Bone marrow (tissue), 2 donors: ENCODE measurements at places on chromosomes 1 and 21.
A peak's percentile ranks its signal among the peaks of the same experiment; 100 is the strongest.

DNA sequence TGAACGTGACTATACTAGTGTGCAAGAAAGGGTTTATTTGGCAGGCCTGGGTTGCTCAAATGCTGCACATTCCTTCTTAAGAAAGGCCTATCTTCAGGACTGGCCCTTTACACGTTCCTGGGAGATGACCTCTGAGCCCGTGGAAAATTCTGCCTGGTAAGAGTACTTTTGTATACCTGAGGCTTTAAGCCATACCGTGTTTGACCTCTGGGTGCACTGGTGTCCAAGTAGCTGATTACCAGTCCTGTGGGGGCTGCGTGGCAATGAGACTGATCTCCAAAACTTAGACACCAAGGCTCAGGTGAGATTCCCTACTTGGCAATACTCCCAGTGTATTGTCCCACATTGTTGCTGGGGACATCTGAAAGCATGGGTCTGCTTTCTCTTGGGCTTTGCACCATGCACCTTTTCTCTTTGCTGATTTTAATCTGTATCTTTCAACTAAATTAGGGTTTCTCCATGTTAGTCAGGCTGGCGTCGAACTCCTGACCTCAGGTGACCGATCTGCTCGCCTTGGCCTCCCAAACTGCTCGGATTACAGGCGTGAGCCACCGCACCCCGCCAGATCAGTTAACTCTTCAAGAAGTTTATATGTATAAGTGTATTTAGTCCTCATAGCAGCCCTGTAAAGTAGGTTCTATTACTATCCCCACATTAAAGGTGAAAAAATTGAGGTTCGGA, 44.5 kb downstream of the TRIM33 start:
- DNase-seq = no peak

DNA sequence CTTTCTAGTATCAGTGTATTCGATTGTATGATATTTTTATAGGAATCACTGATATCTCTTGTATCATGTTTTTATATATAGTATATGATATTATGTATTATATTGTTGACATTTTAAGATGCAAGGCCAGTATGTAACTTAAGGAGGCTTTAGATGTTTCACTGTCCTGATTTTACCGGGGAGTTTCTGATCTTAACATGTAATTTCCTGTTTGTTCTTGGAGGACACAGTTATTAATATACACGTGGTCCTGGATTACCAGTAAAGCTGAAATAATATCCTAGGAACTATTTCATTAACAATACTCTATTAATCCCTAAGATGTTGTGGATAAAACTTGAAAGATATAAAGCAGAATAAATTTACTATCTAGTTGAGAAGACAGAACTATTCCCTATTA, 19.5 kb downstream of the SDCCAG8 start:
- DNase-seq = no peak

DNA sequence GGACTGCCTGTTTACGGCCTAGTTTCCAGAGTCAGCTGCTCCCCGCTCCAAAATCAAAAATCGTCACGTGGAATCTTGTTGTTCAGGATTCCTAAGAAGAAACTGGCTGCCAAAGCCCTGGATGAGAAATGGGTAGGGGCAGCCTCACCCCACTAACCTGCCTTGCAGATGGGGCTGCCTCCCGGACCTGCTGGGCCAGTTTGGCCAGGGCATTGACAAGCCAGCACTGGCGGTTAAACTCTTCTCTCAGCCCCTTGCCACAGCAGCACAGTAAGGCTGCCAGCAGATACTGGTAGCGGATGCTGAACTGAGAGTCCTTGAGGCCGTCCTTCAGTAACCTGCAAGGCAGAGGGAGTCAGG, 31.6 kb upstream of the PPP1R15B start:
- no peak for DNase-seq

DNA sequence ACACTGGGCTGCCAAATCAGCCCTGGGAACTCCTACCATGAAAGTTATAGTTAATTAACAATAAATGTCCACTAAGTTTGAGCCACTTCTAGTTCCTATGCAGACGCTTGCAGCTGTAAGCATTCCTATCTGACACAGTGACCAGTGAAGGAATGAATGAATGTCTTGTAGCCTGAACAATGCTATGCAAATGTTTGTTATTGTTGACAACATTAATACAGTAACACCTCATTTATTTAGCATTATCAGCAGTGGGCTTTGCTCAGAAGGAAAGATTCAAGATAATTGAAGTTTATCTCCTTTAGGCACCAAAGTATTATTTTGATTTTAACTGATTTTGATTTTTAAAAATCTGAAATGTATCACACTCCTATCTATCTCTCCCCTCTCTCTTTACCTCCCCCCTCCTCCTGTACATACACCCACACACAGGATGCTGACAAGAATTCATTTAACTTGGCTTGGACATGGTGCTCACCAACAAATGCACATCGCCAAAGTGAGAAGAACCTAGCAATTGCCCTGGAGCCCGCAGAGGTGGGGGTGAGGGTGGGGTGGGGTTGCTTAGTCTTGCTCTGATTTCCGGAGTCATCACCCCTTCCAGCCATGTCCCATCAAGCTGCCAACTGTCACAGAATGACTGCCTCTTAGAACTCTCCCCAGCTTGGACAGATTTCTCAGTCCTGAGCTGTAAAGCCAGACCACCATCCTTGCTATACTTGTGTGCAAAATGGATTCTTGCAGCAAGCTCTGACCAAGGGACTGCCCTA, 215.3 kb upstream of the CSF3R start:
- DNase-seq = no peak

- DNase-seq = no peak
These were observed 145.9 kb downstream of the PGBD5 start for GRCh38 chr1:230280054-230280795.

GRCh38 chr1:157237522-157237921, 99.3 kb upstream of the ETV3 start:
- DNase-seq = no peak

- no peak for DNase-seq
These were observed 53.0 kb downstream of the CD46 start for GRCh38 chr1:207804721-207805468.

DNA sequence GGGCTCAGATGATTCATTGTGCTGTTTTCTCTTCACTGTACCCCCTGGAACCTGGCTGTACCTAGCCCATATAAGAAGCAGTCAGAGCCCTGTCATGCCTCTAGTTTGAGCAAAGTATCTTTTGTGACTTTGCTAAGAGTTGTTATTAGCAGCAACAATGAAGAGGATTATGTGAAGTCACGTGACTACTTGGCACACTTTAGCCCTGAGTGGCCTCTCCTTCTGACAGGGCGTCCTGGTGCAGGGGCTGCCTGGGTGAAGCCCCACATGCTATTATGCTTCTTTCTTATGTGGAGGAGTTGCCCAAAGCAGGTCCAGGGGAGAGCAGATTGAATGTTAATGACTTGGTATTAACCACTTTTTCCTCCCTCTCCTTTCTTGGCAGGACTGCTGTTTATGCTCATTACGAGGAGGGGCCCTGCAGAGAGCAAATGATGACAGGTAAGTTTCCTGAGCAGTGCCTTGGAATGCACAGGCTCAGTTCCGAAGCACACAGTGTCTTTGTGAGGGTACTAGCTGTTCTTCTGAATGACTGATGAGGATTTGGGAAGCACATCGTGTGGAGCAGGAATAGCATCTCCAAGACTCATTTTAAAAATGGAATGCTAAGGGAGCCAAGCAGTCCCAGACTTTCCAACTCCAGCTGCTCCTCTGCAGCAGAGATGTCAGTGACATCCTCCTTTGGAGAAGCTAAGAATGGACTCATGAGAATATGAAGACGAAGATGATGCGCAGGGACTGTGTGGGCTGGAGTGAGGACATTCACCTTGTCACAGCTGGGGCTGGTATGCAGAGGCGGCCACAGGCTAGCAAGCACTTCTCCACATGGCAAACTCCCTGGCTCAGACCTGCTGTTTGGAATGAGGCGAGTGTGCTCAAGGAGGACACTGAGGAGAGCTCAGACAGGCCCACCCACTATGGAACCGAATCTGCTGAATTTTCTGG, 15.2 kb upstream of the ST3GAL3 start:
- DNase-seq = no peak

DNA sequence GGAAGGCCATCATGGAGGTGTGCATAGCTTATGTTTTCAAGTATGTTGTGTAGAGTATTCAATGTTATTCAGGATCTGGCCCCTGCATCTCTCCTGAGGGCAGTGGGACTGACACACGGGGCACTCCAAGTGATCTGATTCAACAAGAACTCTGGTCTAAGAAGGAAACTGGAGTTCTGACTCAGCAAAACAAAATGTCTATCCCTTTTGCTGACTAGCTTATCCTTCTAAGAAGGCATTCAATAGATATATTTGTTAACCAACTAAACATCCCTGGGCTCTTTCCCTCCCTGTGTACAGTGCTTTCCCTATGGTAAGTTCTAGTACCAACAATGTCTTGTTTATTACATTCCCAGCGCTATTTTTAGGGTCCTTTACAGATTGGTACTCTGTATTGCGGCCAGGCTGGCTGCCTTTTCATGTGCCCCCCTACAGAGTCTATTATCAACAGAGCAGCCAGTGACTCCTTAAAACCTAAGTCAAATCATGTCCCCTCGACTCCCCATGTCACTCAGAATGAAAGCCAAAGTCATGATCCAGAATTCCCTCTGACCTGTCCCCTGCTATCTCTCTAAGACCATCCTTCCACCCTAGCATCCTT, 304.9 kb downstream of the KCNH1 start:
- no peak for DNase-seq

GRCh38 chr1:192263436-192263835, 53.4 kb upstream of the RGS21 start:
- DNase-seq = no peak

DNA sequence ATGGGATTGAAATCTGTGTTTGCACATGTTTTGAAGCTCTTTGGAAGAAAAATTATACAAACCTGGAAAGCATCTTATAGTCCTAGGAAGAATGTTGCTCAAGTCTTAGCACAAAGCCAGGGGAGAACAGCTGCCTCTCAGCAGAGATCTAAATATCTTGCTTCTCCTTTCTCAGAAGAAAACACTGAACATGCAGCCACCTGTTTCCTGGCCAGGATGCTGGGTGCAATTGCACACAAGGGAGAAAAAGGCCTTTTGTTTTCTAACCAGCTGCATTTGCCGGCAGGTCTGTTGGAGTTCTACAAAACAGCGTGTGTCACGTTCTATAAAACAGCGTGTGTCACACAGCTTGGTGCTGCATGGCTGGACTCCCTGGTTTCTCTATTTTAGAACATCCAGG, 259.6 kb upstream of the PLD5 start:
- peak; percentile 67 for DNase-seq
